ENCODE measurements at places on chromosomes 5 and 9. TPM values are rescaled to one million over a fixed set of nuclear protein-coding genes. Genes with fewer than 3 reads are reported as not detected.

Gene PFN3
- total RNA-seq, result not detected

Gene GARIN3
- not detected for total RNA-seq

Gene C9orf85
- total RNA-seq, result 15.3 TPM

Gene C9
- total RNA-seq, result not detected

Gene KIAA1958
- 2.6 TPM for total RNA-seq

Gene PCDHGA7
- 1.2 TPM for total RNA-seq

Gene CARD6
- 2.9 TPM for total RNA-seq

Gene LRRTM2
- total RNA-seq, result not detected

Gene SHOC1
- total RNA-seq, result not detected

Gene SPINK5
- total RNA-seq, result not detected

Gene TIGD6
- total RNA-seq, result 5.2 TPM

Gene GPRIN1
- 7.3 TPM for total RNA-seq

Gene PCDHA9
- total RNA-seq, result not detected

Gene SPRY4
- 10.3 TPM for total RNA-seq

Gene CFAP77
- total RNA-seq, result 0.12 TPM

Gene RAPGEF6
- 9.8 TPM for total RNA-seq

Gene CXCL14
- total RNA-seq, result 0.37 TPM

Gene SARDH
- 0.15 TPM for total RNA-seq

Gene FOXD4L5
- total RNA-seq, result 0.03 TPM

Gene C9orf153
- 0.21 TPM for total RNA-seq

Gene RNF20
- 19.2 TPM for total RNA-seq

Gene NUDT2
- total RNA-seq, result 23.2 TPM

Gene SLC34A1
- total RNA-seq, result not detected
